ENCODE measurements at places on chromosomes 7 and 10.
A peak's percentile ranks its signal among the peaks of the same experiment; 100 is the strongest.

DNA sequence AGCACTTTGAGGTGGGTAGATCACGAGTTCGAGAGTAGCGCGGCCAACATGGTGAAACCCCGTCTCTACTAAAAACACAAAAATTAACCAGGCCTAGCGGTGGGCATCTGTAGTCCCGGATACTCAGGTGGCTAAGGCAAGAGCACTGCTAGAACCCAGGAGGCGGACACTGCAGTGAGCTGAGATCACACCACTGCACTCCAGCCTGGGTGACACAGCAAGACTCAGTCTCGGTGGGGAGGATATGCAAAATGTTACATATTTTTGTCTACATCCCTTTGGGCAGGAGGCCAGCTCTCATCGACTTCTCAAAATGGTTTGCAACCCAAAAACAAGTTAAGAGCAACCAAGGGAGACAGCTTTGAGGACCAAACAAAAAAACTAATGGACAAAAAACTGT, 8.2 kb downstream of the ATE1 start:
- DNase-seq = no peak

DNA sequence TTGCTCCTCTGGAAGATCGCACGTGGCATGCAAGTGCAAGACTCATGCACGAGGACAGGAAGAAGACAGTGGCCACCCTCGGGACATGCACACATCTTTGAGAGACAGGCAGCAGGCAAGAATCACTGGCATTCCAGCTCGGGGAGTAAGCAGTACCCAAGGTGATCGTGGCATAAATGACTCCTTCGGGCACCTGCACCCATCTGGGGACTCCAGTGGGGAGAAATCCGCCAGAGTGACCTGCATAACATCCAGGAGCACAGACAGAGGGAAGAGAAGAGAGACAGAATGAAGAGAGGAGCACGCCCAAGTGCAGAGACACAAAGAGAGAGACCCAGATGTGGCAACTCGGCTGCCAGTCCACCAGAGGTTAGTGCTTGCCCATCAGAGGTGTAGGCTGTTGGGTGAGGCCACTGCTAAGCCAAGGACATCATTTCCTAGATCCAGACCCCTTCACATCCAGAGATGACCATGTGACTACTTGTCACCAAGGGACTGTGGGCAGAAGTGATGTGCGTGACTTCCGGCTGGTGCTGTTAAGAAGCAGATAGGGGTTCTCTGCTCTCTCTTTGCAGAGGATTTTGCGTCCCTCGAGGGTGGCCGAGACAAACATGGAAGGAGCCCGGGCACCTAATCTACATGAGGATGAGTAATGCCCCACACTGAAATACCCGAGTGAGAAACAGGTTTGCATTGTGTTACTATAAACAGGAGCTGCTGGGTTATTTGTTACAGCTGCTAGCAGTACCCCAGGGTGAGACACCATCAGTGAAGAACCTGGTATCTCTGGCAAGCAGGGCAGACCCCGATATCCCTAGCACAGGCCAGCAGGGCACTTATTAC, 80.6 kb downstream of the VWA2 start:
- no peak for DNase-seq

- DNase-seq = no peak
These were observed 117.2 kb downstream of the ANLN start for GRCh38 chr7:36506820-36507219.

DNA sequence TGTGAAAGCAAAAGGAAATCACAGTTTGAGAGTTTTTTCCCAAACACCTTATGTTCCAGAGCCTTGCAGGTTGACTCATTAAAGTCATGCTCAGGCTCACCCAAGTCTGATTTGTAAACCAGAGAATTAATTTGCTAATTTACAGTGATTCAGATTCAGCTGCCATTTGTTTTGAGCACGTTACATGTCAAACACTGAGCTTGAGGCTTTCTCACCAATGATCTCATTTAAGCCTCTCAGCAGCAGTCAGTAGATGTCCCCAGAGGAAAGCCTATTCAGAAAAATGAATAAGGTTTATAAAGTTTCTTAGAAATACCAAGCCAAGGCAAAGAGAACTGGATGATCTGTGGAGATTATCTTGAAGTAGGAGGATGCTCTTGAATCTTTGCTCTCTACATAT, 420.4 kb downstream of the HTR7 start:
- DNase-seq = no peak

DNA sequence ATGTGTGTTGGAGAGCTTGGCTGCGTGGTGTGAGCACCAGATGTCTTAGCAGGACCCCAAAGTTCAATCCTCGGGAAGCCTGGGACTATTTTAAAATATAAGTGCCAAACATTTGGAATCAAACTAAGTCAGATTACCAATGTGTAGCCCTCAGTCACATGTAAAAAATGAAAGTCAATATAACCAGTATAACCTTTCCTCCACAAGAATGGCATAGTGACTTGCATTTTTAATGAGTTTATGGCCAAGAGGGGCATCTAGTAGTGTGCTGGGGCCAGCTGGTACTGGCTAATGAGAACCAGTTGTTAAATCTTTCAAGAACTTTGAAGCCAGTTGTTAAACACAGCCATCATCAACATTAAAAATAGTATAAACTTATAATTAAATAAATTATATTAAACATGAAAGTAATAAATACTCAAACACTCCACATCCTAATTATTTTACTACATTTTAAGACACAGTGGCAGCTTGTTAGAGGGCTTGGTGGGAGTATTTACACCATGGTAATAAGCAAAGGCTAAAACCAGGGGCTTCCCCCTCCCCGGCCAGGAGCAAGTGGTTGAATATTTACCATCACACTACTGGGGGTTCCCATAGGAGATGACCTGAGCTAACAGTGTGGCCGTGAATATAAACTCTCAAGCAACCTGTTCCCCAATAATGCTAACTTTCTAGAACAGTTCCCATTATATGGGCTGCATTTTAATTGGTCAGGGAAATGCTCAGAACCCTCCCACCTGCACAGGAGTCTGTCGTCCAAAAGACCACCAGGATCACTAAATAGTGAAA, 7.9 kb upstream of the FAM170B start:
- no peak for DNase-seq

DNA sequence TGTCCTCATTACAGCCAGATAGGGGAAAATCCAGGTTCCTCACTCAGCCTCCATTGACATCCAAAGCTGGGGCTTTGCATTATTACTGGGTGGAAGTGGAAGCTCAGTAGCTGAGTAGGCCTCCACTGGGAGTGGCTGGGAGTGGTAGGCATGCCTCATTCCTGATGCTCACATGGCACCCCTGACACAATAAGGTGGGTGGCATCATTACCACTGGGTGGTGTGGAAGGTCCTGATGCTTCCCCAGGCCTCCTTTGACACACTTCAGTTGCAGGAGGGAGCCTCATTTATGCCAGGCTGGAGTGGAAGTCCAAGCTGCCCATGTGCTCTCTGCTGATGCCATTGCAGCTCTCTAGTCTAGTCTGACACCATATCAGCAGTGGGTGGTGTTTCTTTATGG, 48.2 kb upstream of the GPR141 start:
- DNase-seq = no peak

DNA sequence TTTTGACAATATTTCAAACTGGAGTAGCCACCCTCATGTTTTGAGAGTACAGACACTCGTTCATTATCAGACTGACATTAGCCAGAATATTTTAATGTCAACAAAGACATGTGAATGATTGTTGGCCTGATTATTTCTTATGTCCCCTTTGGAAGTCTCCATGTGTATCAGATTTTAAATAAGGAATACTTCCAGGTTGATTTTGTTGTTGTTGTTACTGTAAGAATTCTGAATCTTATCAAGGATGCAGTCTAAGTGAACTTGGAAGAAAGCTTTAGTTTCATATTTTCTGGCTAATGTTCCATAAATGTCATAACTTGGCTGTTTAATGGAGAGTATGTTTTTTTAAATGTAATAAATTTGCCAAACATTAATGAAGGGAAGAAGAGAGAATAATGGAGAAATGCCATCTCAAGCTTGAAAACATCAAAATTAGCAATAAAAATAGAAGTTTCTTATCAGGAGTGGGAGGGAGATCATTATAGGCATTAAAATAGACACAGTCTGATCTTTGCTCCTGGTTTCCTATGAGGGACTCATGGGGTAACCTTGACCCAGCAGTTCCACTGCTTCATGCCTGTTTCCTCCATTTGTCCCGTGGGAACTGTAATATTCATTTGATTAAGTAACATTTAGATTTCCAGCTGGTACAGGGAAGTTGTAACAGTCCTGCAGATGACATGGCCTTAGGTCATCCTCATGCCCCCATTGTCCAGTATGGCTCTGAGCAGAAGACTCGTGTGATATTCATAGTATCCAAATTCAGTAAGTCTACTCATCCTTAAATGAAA, 122.4 kb upstream of the KIAA1217 start:
- DNase-seq = no peak

GRCh38 chr7:50838675-50839377, 56.1 kb upstream of the GRB10 start:
- DNase-seq = peak; percentile 72

- DNase-seq = no peak
These were observed 215.7 kb upstream of the CDC14C start for GRCh38 chr7:48708635-48709034.

DNA sequence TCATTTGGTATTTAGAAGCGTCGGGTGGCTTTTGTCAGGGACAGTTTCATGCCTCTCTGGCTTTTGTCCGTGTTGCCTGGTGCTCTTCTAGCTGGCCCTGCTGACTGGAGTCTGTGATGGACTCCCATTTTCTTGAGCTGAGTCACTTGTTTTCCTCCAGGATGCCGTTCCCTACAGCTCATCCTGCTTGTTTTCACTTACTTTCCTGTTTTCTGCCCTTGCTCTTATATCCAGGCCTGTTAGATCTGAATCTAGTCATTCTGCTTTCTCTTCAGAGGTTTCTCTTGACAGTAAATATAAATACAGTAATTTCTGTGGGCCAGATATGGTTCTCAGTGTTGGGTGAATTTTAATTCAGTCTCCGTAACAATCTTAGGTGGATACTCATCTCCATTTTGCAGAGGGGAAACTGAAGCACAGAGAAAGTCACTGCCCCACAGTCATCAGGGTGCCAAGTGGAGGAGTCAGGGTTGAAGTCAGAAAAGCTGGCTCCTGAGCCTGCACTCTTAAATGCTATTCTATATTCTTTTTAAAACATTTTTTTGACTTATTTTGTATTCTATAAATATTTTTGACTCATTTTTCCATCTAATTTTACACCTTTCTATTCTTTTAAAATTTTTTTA, 85.4 kb downstream of the CCNY start:
- DNase-seq = peak; percentile 93

DNA sequence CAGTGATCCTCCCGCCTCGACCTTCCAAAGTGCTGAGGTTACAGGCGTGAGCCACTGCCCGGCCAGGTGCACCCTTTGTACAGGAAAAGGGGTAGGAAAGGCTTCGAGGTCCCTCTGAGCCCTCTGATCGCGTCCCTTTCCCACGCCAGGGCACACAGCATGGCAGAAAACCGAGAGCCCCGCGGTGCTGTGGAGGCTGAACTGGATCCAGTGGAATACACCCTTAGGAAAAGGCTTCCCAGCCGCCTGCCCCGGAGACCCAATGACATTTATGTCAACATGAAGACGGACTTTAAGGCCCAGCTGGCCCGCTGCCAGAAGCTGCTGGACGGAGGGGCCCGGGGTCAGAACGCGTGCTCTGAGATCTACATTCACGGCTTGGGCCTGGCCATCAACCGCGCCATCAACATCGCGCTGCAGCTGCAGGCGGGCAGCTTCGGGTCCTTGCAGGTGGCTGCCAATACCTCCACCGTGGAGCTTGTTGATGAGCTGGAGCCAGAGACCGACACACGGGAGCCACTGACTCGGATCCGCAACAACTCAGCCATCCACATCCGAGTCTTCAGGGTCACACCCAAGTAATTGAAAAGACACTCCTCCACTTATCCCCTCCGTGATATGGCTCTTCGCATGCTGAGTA, 871 bp downstream of the POP7 start:
- DNase-seq = no peak

GRCh38 chr10:35219292-35219691, 92.6 kb downstream of the CREM start:
- DNase-seq = no peak

GRCh38 chr7:69786730-69787395, 188.6 kb downstream of the AUTS2 start:
- no peak for DNase-seq

DNA sequence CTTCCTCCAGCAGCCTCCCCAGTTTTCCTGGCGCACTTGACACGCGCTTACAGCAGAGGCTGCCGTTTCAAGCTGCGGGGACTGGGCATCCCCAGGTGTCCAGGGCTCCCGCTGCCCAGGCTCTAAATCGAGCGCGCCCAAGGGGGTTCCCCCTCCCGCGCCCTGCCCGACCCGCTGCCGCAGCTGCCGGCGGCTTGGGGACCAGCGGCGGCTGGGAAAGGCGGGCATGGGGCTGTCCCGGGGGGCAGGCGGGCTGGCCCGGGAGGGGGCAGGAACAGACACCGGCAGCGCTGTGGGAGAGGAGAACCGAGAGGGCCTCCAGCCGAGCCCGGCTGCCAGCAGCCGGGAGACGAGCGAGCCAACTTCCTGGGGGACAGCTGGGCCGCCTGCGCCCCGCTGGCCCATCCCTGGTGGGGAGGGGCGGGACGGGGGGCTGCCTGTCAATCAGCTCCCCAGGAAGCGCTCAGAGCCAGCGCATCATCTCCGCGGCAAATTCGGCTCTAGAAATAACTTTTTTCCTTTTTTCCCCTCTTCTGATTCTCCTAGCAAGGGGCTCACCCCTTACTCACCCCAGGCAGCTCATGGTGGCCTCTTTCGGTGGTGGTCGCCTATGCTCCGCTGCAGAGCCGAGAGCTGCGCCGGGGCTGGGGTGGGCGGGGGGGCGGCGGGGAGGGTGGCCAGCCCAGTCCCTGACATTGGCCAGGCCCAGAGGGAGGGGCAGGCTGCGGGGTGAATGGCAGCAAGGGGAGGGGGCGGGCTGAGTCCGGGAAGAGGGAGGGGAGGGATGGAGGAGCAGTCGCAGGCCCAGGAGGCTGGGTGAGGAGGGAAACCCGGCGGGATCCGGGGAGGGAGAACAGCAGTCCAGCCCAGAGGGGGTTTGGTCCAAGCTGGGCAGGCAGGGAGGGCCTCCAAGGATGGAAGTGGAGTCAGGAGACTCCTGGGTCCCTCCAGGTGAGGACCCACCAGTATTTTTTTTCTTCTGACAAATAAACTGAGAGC, 14.7 kb downstream of the GRID2IP start:
- peak; percentile 30 for DNase-seq

DNA sequence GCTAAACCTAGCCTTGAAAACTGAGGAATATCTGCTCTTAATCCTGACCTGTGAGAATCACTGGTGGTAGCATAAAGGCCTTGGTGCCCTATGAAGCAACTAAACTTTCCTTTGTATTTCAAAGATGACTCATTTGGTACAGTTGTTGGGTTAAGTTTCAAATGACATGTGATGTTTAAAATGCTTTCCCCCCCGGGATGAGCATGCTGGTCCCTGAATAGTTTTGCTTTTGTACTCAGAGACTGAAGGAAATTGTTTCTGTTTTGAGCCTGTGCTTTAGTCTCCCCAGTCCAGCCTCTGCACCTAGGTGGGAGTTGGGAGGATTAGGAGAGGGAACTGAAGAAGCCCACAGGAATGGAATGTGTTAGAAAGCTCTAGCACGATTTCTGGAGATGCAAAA, 258.9 kb upstream of the NPY start:
- DNase-seq = peak; percentile 58

GRCh38 chr10:34689053-34689452, 126.0 kb downstream of the PARD3 start:
- no peak for DNase-seq

GRCh38 chr10:58319599-58319998, 15.2 kb upstream of the UBE2D1 start:
- DNase-seq = no peak

- DNase-seq = no peak
These were observed 236.9 kb upstream of the TMEM229A start for GRCh38 chr7:124269774-124270173.

Data from EL (cell line).